Cortex of kidney (tissue), 1 donor: ENCODE measurements at places on chromosomes 1 and 21.

- no peak for DNase-seq
Measured at GRCh38 chr1:167924102-167924501, 10.2 kb upstream of the ADCY10 start.

GRCh38 chr1:245466261-245466660 lies 311.5 kb downstream of the KIF26B start:
- no peak for DNase-seq

DNA sequence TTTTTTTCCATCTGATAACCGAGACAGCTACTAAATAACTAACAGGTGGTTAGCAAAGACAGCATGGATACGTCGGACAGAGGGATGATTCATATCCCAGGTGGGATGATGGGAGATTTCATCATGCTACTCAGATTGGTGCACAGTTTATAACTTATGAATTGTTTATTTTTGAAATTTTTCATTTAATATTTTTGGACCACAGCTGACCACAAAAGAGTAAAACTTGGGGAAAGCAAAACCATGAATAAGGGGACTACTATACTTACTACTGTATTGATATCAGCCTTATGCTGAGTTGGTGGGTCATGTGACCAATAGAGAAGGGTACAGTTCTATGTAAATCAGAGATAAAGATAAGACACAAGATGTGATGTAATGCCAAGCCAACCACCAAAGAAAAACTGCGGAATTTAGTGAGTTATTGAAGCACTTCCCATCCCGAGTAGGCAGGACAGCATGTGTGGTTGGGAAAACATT lies 248.1 kb upstream of the C1orf105 start:
- no peak for DNase-seq

- no peak for DNase-seq
Measured at GRCh38 chr1:236750928-236751327, 44.2 kb upstream of the MTR start.

- DNase-seq = no peak
Measured at GRCh38 chr1:99587008-99587407, 58.9 kb upstream of the PALMD start.

DNA sequence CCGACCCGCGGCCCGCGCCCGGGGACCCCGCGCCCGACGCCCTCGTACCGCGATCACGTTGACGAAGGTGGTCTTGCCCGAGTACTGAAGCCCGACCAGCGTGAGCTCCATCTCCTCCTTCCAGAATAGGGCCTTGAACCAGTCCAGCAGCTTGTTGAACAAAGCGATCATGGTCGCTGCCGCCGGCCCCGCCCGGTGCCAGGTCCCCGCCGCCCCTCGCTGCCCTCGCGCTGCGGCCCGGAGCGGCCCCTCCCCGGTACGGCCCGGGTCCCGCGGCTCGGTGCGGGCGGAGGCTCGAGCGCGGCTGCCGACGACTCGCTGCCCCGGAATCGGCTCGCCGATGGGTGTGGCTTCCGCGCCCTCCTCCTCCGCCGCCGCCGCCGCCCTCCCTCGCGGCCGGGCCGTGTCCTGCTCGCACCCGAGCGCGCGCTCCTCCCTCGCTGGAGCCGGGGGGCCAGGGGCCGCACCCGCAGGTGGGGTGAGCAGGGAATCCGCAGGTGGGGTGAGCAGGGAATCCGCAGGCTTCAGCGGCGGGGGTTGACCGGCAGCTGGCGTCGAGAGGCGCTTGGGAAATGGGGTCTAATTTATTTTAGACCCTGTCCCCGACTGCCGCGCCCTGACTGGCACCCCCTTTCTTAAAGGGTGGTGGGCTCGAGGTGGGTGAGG lies at the start of gene ARL8A:
TSS of gene ARL8A (minus strand) at position 336 of the 666 bp plus-strand sequence. CDS start at position 171, 165 bp downstream.
- DNase-seq = no peak

DNA sequence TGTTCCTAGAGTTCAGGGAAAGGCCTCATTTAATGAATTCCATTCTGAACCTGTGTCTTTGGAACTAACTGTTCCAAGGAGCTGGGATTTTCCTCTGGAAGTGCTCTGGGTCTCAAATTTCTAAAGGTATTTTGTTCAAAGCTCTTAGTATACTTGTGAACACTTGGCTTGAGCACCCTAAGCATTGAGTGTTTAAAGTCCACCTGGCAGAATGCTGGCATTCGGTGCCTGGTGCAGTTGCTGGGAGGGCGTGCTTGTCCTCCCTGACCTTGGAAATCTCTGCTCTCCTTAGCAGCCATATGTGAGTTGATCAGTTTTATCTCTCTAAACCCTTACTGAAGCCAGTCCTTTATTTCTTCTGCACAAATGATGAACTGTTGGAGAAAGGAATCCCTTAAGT lies 3.0 kb downstream of the MTARC2 start:
- DNase-seq = no peak

- DNase-seq = no peak
Measured at GRCh38 chr1:154791292-154792166, 78.6 kb downstream of the KCNN3 start.

DNA sequence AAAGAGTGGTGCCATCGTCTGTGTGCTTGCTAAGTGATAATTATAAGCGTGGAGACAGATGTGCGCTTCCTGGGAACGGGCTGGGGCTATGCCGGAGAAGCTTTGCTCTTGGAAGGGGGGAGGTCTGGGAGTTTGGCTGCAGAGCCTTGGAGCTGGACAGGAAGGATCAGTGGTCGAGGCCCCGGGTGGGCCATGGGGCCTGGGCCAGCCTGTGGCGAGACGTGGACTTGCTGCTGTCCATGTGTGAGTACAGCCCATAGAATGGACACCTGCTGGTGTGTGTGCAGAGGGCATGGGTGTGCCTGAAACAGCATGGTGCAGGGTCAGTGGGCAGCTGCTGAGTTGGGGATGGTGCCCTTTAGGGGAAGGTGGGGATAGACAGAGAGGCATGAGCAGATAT lies 121.3 kb downstream of the PCBP3 start:
- no peak for DNase-seq

- no peak for DNase-seq
Measured at GRCh38 chr1:65064981-65065380, 83.0 kb upstream of the AK4 start.

DNA sequence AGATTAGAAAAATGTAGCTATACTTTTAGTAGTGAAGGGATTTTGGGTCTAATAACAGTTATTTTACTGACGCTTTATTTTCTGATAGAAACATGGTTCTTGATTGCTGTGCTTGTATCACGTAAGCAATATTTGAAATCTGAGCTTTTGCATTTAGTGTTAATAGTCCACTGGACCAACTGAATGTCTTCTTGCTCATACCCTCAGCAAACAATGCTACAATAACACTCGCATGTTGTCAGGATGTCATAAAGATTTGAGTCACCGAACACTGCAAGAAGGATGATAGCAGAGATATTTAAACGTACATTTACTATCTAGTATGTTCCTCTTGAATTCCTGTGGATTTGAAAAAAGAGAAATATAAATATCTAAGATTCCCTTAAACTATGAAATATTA lies 7.5 kb downstream of the DYRK1A start:
- no peak for DNase-seq

GRCh38 chr1:183804916-183805841 lies at the start of gene RGL1:
TSS of gene RGL1 (plus strand) at chr1:183805120. CDS start at chr1:183805298, 178 bp downstream.
- DNase-seq = no peak

- no peak for DNase-seq
Measured at GRCh38 chr1:190022709-190023108, 455.0 kb downstream of the BRINP3 start.

DNA sequence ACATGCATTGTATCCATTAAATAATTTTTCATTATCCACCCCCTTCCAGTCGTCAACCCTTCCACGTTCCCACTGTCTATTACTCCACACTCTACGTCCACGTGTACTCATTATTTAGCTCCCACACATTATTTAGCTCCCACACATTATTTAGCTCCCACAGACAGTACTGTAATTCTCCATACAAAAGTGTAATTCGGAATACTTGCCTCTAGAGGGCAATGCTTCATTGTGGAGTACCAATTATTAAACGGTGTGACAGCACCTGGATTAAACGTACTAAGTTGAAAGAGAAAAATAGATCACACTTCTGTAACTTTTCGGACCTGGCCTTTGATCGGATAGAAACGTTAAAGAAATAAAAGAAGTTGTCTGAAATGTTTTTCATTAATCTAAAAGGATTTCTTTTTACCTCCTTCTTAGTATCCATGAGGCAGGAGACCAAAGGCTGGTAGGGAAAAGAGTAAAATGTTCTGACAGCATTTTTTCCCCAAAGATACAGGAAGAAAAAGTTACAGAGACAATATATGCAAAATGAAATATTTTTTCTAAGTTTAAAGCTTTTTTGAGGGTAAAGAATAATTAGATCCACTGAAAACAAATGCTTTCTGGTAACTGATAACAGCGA lies 99.2 kb downstream of the LHX8 start:
- DNase-seq = no peak

DNA sequence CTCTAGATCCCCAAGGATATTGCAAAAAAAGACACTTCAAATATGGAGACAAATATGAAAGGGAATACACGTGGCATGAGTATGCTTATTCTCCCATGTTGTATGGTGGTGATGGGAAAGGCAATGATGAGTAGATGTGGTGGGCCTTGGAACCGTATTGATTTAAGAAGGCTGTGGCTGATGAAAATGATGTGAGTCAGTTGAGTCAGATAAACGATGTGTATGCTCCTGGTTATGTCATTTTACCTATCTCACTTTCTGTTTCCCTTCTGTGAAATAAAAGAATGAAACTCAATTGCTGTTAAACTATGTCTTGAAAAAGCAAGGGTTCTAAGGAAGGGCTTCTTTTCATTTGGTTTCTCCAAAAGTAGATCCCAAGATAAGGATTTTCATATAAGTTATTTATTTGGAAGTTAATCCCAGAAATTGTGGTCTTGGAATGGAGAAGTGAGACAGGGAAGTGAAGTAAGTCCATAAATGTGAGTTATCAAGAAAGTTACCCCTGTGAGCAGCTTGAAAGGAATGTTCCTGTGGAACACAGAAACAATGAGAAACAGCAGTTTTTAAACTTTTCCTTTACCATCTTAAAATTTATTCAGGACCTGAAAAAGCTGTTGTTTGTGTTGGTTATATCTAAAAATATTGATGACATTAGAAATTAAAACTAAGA lies 292.0 kb downstream of the DUSP10 start:
- no peak for DNase-seq

GRCh38 chr21:16309250-16309971 lies 579.6 kb downstream of the USP25 start:
- no peak for DNase-seq

DNA sequence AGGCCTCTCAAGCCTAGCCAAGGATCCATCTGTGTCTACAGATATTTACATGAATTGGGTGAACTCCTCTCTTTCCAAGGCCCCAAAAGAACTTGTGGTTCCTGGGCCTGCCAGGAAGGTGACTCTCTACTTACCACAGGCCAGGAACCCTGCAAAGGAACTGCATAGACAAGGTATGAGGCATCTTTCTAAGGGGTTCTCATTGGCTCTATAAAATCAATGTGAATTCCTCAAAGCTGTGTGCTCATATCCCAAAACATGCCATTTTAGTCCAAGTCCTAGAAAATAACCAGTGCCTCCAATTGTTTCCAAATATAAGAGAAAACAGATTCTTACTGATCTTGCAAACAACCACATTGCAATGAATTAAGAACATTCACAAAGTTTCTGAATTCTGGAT lies 39.9 kb upstream of the RGL1 start:
- no peak for DNase-seq

DNA sequence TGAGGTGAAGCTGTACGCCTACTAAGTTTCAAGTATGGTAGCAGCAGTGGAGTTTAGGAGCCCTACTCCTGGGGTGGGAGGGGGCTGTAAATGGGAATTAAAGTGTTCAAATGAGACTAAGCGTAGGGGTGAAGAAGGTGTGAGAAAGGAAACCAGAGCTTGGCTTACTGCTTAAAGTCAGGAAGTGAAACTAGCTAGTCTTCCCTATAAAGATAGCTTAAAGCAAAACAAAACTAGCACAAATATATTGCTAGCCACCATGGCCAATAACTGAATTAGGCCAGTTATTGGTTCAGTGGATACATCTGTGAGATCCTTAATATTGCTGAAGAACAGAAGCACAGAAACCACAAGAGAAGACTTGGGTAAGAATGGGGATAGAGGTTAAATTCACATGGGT lies 492.2 kb upstream of the PKN2 start:
- no peak for DNase-seq

GRCh38 chr1:96510911-96511310 lies 210.7 kb upstream of the PTBP2 start:
- no peak for DNase-seq

DNA sequence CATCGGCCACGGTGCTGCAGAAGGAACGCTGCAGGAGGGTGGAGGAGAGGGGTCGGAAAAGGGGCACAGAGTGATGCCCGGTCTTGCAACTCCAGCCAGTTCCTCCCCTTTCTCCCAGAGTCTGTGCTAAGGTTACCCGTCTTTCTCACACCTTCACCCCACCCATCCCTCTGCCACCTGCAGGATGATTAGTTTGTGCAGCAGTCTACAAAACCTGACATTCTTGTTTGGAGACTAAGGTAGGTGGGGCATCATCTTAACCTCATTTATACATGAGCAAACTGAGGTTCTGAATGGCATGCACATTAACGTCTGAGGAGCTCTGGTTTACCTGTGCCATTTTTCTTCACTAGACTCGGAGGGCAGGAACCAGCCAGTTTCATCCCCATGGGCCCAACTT lies 232.3 kb downstream of the GRIK3 start:
- DNase-seq = no peak

GRCh38 chr1:184212649-184213314 lies 161.3 kb downstream of the TSEN15 start:
- DNase-seq = no peak

GRCh38 chr1:222867316-222867715 lies 52.5 kb downstream of the DISP1 start:
- no peak for DNase-seq

DNA sequence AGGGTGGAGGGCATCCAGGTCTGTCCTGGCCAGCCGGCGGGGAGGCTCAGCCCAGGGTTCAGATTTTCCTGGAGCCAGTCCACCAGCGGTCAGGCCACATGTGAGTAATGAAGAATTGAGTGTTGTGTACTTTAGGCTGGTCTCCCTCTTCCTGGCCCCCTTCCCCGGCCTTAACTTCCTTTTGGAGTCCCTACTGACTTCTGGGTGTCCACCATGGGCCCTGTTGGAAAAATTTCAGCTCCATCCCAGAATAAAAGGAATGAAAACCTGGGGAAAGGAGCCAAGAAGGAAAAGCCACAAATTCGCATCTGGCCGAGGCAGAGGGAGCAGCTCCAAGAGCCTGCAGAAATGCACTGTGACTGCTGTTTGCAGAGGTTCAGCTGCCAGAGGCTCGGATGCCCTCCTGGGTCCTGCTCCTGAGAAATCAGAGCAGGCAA lies 35.5 kb upstream of the HHAT start:
- DNase-seq = no peak

- no peak for DNase-seq
Measured at GRCh38 chr1:246629030-246629429, 62.8 kb downstream of the CNST start.
